ENCODE measurements at places on chromosomes 5 and 9.

- no peak for DNase-seq
Observed at GRCh38 chr9:84323858-84324257, 16.7 kb downstream of the SLC28A3 start.

DNA sequence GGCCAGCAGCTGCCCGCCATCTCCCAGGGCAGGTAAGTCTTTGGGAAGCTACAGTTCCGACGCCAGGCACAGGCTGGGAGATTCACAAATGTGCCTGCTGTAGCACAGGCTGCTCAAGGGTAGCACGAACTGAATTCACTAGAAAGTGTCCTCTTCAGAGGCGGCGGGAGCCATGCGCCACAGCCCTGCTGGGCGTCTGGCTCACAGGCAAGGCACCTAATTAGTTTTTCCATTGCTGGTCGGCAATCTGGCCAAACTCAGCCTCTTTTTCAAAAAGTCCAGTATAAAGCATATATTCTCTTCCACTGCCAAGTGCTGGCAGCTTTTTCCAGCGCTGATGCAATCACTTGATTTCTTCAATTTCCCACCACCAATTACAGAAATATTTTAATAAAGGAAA, 128.9 kb upstream of the RAPGEF1 start:
- no peak for DNase-seq

DNA sequence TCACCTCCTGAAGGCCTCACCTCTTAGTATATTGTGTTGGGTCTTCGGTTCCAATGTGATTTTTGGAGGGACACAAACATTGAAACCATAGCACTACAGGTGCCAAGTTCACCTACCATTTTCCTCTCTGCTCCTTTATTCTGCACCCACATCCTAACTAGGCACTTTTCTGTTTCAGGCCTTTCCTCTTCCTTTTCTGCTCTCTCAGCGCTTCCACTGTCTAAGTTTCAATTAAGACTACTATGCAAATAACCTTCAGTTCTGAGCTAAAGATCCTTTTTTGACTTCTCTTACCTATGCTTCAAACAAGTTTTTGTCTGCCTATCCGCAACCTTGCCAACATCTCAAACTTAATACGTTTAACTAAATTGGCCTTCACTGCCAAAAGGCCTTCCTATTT, 25.4 kb upstream of the ZFYVE16 start:
- no peak for DNase-seq

DNA sequence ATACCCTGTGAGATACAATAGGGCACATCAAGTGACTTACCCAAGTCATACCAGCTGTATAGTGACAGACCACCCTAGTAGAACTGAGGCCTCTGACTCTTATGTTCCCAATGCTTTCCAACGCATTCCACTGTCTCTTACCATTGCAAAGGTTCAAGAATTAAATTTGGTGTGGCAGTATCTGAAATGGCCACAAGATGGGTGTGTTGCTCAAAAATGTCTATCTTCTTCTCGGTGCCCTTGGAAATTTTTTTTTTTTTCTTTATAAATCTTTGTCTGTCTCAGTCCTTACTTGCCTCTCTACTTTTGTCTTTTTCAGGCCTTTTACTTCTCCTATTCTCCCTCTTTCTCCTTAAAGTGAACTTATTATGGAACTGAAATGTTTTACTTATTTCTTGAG, 48.4 kb downstream of the GPR21 start:
- DNase-seq: peak; percentile 68

- DNase-seq: no peak
Observed at GRCh38 chr5:90803876-90804275, 245.3 kb downstream of the ADGRV1 start.
